ENCODE measurements at places on chromosomes 16 and 17.

DNA sequence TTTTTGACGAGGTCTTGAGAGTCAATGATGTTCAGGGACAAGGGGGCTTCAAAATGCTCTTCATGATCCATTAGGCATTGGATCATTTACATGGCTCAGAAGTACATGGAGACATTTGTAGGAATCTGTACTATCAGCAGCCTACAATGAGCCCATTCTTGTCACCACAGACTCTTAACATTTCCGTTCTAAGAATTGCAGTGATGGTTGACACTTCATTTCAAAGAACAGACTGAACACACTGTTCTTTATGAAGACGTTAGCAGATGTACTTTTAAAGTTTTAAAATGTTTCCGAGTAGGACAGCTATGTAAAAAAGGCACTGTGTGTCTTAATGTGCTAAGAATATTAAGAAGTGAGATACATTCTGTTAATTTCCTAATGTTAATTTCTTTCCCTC is 97.3 kb upstream of the GOT2 start:
- DNase-seq: no peak

- DNase-seq: no peak
These were observed 24.8 kb downstream of the MYO18A start for GRCh38 chr17:29155227-29155965.

GRCh38 chr16:89945654-89946053 is 2.9 kb upstream of the DEF8 start:
- no peak for DNase-seq

- no peak for DNase-seq
These were observed 140.3 kb upstream of the TBX2 start for GRCh38 chr17:61259360-61259759.

- DNase-seq: no peak
These were observed 17.4 kb downstream of the RNF43 start for GRCh38 chr17:58399974-58400373.

- no peak for DNase-seq
These were observed 15.0 kb upstream of the MT4 start for GRCh38 chr16:56549744-56550385.

GRCh38 chr17:6461792-6462524 is 17.7 kb downstream of the PIMREG start:
- no peak for DNase-seq

GRCh38 chr17:69857412-69857835 is 217.6 kb upstream of the KCNJ16 start:
- DNase-seq: no peak

- DNase-seq: no peak
These were observed 2.6 kb downstream of the GLIS2 start for GRCh38 chr16:4318451-4318910.

DNA sequence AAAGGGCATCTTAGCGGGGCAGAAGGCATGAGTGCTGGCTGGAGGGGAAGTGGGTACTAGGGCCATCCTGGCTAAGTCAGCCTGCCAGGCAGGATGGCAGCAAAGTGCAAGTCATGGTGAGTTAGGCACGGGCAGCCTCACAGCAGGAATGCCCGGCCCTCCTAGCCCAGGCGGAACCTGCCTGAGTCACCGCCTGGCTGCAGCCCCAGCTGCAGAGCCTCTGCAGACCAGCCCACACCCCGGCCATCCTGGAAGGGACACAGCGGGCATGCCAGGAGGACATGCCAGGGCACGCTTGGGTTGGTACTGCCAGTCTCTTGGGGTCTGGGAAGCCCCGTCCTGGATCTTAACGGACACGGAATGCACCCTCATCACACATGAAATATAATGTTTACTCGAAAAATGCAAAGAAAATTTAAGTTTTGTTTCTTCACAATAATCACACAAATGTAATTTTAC is 5.0 kb upstream of the ALDH3A1 start:
- DNase-seq: no peak

- no peak for DNase-seq
These were observed 102.4 kb downstream of the ABCC12 start for GRCh38 chr16:48053418-48053745.

DNA sequence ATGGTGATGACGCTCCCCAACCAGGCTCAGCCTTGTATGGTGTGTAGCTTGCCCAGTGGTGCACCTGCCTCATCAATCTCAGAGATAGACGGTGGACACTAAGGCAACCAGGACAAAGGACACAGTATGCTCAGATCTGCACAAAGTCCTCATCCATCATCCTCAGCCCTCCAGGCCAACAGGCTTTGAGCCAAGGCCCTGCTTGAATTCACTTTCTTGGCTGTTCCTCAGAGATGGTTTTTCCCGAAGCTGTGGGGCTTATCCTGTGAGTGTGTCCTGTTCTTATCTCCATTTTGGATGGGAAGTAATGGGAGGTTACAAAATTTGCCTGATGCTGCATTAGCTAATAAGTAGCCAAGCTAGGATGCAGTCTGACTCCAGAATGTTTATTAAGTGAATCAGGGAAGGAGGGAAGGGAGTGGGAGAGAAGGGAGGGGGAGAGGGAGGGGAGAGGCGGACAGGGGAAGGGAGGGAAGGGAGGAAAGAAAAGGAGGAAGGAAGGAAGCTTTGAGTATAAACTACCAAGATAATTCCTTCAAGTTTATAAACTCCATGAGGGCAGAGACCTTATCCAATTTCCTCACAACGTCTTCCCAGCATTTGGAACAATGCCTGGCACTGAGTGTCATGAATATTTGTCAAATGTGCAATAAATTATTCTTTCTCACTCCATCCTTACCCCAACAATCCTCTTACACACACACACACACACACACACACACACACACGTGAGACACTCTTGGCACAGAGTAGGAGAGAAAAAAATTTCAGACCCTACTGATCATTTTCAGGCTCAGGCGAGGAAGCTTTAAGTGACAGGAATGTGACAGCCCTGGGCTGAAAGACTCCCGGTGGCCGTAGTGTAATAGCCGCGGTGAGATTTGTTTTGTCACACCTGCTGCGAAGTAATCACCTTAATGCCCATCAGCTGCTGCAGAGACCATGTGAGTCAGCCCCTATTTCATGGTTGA is 84.3 kb downstream of the BMERB1 start:
- DNase-seq: no peak

GRCh38 chr16:84032458-84033178 is 10.0 kb downstream of the SLC38A8 start:
- no peak for DNase-seq

DNA sequence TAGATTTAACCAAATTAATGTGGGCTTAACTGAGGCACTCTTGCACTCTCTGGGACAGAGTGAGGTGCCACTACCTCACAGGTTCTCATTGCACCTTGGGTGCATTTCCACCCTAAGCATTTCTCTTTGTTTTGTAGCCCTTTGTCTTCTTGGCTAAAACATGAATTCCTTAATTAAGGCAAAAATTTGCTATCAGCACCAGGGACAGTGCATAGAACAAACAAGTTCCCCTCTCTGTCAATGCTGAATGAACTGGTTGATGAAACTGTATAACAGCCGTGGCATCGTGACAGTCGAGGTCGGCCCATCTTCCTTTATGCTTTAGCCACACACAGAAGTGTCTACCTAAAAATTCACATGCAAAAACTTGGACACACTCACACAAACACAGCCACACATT is 74.8 kb downstream of the HS3ST2 start:
- DNase-seq: no peak

- DNase-seq: no peak
These were observed 18.8 kb downstream of the GSE1 start for GRCh38 chr16:85631802-85632393.

DNA sequence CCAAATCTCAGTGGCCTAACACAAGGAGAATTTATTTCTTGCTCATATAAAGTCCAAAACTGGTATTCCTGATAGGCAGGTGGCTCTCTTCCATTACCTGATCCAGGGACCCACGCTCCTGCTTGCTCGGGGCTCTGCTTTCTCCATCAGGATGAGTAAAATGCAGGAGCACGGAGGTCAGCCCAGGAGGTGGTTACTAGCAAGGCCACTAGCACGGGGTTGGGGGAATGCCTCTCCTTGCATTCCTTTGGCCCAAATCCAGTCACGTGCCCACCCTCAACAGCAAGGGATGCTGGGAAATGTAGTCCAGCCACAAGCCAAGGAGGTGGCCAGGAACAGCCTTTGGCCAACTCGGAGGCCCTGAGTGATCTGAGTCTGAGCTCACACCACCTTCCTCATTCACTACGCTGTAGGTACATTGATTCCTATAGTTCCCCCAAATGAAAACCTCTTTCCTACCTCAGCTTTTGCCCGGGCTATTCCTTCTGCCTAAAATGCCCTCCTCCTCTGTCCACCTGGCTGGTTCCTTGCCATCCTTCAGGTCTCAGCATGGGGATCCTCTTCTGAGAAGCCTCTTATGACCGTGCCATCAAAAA is 38.3 kb upstream of the HAPSTR1 start:
- DNase-seq: no peak

GRCh38 chr16:35215287-35215686 is 1755.9 kb downstream of the TP53TG3F start:
- no peak for DNase-seq

DNA sequence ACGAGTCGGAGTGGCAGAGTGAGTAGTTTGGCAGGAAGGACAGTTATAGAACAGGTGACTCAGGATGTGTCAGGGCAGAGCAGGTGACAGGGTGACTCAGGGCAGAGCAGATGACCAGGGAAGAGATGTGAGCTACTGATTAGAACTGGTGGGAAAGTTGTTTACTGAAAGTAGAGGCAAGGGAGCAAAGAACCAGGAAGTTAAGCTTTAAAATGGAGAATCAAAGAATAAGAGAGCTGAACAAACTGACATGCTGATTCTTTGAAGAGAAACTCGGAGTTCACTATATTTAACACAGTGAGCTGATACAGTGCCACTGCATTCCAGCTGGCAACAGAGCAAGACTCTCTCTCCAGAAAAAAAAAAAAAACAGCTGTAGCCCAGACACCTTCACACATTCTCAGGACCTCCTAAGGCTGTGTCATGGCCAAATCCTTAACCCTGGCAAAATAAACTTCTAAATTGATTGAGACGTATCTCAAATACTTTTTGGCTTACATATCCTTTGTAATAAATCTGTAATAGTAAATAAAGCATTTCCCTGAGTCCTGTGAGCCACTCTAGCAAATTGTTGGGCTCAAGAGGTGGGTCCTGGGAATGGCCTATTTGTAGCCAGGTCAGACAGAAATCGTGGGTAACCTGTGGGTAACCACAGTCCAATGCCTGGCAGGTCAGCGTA is 12.3 kb upstream of the UBE2I start:
- no peak for DNase-seq

DNA sequence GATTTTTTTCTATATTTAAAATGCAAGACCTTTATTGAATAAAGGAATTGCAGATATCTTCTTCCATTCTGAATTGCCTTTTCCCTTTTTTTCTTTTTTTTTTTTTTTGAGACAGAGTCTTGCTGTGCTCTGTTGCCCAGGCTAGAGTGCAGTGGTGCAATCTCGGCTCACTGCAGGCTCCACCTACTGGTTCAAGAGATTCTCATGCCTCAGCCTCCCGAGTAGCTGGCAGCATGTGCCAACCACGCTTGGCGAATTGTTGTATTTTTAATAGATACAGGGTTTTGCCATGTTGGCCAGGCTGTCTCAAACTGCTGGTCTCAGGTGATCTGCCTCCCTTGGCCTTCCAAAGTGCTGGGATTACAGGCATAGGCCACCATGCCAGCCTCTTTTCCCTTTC is 151.5 kb downstream of the CEP112 start:
- DNase-seq: no peak

GRCh38 chr17:58532555-58532951 is 18.1 kb upstream of the MTMR4 start:
- no peak for DNase-seq

GRCh38 chr16:73192232-73192894 is 144.4 kb upstream of the ZFHX3 start:
- DNase-seq: no peak
